ENCODE measurements at places on chromosomes 7 and 10.

DNA sequence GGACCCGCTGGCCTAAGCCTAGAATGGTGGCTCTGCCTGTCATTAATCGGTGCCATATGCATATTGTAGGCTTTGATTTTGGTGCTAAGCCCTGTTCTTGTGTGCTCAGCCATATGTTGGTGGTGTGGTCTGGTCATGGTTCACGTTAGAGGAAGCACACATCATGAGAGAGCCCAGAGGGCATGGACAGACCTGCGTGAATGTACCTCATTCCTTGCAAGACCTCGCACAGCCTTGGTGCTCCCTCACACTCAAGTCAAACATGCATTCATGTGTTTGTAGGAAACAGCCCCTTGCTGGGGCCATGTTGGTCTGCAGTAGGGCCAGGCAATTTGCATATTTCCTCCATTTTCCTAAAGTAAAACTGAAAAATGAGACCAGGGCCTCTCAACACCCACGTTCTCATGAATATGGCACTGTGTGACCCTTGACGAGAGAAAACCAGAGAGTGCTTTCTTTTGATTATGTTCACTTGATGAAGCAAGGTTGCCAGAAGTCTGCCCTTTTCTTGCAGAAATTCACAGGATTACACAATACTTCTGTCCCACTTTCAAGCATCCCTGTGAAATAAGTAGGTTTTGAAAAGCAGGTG is 268.7 kb downstream of the CELF2 start:
- no peak for DNase-seq

DNA sequence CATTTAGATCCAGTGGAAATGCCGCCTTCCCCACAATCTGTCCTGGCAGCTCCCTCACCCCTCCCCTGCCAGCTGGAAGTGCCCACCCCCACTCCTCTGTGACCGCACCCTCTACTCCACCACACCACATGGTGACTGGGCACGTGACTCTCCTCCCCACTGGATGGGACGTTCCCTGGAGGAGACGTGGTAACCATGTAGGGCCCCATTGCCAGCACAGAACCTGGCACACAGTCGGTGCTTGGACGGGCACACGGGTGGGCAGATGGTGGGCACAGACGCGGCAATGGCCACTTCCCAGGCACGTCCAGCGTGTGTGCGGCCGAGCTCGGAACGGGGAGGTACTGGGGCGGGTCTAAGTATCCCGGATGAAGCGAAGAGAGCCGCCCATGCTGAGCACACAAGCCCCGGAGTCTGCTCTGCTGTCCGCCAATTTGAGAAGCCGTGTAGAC is 245.6 kb downstream of the MAD1L1 start:
- no peak for DNase-seq

DNA sequence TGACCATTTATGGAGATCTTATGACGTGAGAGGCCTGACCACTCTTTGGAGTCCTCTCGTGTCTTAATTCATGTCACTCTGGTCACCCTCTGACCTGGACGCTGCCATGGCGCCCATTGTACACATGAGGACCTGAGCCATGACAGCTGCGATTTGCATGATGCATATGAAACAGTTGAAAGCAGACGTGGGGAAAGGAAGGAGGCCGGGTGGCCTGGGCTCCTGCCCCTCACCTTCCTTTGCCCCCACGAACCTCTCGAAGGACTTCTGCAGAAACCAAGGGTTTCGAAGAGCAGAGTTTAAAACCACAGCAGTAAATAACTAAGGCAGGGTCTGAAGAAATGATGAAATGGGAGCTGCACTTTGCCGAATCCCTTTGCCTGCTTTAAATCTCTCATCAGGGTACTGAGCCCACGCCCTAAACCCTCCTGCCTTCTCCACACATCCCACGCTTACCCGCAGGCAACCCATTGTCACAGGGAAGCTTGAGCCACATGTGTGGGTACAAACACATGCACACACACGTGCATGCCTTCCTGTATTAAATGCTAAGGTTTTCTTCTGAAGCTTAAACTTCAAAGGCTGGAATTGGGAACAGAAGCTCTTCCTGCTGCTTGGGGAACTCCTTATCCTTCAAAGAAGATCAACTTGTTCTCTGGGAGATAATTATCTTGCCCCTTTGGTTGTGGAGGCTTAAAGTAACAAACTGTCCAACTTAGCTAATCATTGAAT is 11.7 kb upstream of the CALML3 start:
- no peak for DNase-seq

DNA sequence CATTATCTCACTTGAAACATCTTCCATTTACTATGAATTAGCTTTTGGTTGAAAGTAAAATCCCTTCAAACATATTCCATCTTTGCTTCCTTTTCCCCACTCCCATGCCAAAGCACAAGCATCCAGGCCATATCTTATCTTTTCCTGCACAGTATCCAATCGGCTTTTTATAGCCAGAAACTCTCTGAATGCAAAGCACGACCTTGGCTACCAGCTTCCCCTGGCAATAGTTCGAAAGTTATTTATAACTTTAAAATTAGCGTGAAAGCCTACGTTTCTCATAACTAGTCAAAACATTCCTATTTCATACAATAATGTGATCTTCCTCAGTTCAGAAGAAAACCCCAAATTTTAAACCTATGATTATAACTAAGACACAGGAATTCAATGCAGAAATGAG is 440 bp downstream of the CTNNA3 start:
- no peak for DNase-seq

DNA sequence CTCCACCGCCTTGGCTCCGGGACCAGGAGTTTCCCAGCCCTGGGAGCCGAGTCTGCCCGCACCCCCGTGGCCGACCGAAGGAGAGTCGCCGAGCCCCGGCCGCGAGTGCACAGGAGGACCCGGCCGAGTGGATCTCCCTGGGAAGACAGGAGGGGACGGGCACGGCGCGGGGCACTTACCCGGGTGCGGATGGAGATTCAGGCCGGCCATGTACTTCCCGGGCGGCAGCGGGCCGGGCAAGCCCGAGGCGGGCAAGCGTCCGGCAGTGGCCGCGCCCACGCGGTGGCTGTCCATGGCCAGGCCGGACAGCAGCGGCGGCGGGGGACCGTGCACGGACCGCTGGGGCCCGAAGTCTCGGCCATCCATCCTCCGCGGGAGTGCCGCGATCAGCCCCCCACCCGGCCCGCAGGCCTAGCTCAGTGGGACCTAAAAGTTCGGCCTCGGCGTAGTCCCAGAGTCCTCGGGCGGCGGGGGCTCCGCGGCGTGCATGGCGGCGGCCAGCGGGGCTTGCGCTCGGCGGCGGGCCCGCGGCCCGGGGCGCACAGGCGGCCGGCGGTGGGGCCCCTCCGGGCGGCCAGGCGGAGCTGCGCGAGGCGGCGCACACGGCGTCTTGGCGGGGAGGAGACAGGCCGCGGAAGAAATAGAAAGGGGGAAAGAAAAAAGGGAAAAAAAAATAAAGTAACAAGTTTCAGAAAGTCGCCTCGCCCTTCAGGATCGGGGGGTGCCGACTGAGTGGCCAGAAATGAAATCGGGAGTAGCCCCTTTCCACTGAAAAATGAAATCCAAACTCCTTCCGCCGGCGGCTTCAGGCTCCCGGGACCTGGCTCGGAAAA is 2.5 kb downstream of the TNRC18 start:
- no peak for DNase-seq

GRCh38 chr10:7184660-7185366 is 226.0 kb downstream of the SFMBT2 start:
- no peak for DNase-seq

DNA sequence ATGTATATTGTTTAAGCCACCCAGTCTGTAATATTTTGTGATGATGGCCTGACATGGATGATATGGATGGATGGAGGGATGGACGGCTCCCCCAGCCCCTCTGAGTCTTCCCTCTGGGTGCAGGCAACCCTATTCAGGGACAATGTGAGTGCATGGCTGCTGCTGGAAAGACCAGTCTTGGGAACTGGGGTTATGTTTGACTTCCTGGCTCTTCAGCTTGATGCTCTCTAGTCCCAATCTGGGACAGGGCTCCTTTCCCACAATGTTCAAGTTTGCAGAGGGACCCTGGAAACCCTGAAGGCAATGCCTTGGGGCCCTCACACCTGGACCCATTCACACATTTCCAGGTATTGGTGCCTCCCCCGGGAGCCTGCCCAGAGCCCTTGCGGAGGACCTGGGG is 52.3 kb upstream of the RET start:
- no peak for DNase-seq
